DND-41 (cell line): ENCODE measurements at places on chromosomes 12 and 14.

DNA sequence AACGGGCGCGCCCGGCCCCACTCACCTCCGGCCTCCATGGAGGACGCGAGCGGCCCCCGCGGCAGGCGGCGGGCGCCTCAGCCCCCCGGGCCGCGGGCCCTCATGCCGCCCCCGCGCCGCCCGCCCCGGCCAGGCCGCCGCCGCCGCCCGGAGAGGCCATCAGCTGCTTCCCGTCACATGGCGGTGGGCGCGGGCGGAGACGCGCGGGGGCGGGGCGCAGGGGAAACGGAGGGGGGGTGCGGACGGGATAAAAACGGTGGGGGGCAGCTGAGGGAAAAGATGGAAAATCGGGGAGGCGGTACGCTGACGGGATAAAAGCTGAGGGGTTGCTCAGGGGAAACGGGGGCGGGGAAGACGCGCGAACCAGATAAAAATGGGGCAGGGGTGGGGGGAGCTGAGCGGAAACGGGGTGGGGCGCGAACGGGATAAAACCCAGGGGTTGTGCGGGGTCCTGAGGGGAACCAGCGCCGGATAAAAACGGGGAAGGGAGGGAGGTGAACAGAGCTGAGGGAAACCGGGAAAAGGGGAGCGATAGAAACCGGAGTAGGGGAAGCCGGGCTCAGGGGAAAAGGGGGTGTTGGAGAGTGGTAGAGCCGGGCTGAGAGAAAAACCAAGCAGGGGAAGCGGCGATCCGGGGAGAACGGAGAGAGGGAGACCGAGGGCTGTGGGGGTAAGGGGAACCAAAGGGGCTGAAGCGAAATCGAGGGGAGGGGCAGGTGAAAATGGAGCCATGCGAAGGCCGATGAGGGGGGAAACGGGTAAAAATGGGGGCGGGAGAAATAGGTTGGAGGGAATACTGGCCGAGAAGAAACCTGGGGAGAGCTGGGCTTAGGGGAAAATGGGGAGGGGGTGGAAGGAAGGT is at the start of gene WSB2:
Gene WSB2 (minus strand): TSS at position 169 of the 862 bp plus-strand sequence. CDS start 131 bp downstream, at position 38.
- no peaks in the 10 kb centered on the region; the same call in 1 of the 2 replicates for H3K36me3 ChIP-seq
- H3K4me1 ChIP-seq, result peaks cover 60% of the 10 kb centered on the region
- no peaks in the 10 kb centered on the region for H3K27me3 ChIP-seq
- DNase-seq, result peak; percentile 68

GRCh38 chr14:69573205-69573830 is 1.4 kb downstream of the CCDC177 start:
- DNase-seq, result no peak
- no peak overlapping the region for H3K27ac ChIP-seq
- peaks cover 2% of the 10 kb centered on the region for H3K27me3 ChIP-seq
- no peaks in the 10 kb centered on the region for H3K36me3 ChIP-seq
- H3K4me1 ChIP-seq, result no peaks in the 10 kb centered on the region

DNA sequence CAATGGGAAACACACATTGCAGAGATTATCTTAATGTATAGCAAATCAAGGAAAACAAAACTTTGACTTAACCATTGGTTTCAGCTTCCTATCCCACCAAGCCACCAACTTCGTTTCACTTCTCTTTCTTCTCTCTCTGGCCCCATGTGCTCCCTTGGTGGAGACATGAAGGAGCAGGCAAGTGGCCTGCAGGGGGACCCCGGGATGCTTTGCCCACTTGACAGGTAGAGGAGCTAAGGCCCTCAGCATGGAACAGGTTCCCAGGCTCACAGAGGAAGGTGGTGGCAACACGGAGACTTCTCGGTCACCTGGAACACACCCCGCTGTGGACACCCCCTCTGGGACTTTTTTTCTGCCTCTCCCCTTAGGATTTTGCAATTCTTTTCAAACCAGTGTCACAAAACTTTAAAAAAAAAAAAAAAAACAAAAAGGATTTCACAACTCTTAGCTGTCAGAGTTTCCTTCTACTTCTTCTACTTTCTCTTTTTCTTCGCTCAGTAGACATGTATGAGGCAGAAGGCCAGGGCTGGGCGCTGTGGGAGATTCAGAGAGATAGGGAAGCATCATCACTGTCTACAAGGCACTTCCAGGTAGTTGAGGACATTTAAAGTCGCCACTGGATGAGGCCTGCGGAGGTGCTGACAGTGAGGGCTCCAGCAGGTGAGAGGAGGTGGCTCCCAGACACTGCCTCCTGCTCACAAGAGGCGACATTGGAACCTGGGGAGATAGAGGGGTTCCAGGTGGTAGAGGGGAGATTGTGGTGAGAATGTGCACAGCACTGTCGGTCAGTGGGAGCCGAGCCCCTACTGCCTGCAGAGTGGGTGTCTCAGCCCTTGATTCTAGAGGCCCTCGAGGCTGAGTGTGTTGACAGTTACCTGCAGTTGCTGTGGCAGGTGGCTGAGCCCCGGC is 119.6 kb downstream of the GCH1 start:
- H3K36me3 ChIP-seq, result no peaks in the 10 kb centered on the region
- H3K27ac ChIP-seq, result no peak overlapping the region
- no peaks in the 10 kb centered on the region for H3K4me1 ChIP-seq
- peaks cover 17% of the 10 kb centered on the region for H3K27me3 ChIP-seq
- peak; percentile 12 for DNase-seq

GRCh38 chr14:22220427-22220826 is 368.6 kb downstream of the DAD1 start:
- H3K36me3 ChIP-seq, result no peaks in the 10 kb centered on the region
- peaks cover 14% of the 10 kb centered on the region for H3K4me1 ChIP-seq
- H3K27me3 ChIP-seq, result no peaks in the 10 kb centered on the region
- H3K27ac ChIP-seq, result no peak overlapping the region

DNA sequence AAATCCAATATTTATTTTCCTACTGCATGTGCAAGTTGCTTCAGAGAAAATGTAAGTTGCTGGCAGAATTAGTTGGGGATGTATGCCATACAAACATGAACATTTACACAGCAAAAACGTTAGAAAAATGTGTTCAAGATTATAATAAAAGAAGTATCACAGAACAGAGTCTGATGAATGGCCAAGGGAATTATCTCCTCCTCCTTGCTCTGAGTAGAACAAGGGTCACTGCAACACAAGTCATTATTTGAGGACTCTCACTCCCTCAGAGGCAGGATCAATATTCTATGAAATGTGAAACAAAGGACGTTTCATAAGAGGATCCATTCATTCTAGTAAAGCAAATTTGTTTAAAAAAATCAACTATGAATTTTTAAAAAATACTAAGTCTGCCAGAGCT is 177.8 kb downstream of the PRKD1 start:
- no peaks in the 10 kb centered on the region for H3K27me3 ChIP-seq
- no peak overlapping the region for H3K4me3 ChIP-seq
- H3K4me1 ChIP-seq, result no peaks in the 10 kb centered on the region
- H3K27ac ChIP-seq, result no peak overlapping the region

DNA sequence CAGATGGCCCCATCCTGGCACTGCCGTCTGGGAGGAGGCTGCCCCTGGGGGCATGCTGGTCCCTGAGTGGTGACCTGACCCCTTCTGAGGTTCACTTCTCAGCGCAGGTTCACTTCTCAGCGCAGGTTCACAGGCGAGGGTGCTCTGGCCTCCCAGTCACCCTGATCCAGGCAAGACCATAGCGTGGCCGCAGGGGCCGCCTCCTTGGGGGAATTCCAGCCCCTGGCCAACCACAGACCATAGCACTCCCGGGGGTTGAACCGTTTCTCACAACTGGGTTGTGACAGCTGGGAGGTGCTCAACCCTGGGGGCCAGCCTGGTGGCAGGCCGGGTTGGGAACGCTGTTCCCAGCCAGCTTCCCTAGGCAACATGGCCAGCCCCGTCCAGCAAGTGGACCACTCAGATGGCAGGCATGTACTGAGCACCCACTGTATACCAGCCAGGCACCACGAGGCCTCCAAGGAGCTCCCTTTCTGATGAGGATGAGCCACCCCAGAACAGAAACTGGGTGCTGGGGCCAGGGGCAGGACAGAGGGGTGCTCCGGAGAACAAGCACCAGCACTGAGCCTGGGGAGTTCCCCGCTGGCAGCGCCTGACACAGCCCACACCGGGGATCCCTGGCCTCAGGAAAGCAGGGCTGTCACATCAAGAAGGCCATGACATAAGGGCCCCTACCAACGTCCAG is 28.3 kb upstream of the ZFP36L1 start:
- H3K4me1 ChIP-seq, result peaks cover 19% of the 10 kb centered on the region
- no peak overlapping the region for H3K4me3 ChIP-seq
- H3K27ac ChIP-seq, result no peak overlapping the region
- no peak for DNase-seq

DNA sequence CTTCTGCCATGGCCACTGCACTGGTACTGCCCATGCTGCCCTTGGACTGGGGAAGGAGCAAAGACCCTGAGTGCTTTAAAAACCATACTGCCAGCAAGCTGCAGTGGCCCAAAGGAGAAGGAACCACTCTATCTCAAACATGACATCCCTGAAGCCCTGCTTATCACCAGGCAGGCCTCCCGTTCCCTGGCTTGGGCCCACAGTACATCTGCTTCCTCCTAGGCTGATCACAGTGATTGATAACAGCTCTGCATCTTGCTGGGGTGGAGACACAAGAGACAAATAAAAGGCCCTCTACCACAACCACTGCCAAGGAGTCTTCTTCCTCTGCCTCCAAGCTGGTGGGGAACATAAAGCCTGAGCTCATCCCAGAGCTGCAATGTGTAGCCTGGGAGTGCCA is 567.5 kb downstream of the TRHDE start:
- H3K27ac ChIP-seq, result no peak overlapping the region
- H3K4me1 ChIP-seq, result no peaks in the 10 kb centered on the region
- DNase-seq, result no peak
- H3K27me3 ChIP-seq, result no peaks in the 10 kb centered on the region
- no peaks in the 10 kb centered on the region for H3K36me3 ChIP-seq
- no peak overlapping the region for H3K4me3 ChIP-seq

DNA sequence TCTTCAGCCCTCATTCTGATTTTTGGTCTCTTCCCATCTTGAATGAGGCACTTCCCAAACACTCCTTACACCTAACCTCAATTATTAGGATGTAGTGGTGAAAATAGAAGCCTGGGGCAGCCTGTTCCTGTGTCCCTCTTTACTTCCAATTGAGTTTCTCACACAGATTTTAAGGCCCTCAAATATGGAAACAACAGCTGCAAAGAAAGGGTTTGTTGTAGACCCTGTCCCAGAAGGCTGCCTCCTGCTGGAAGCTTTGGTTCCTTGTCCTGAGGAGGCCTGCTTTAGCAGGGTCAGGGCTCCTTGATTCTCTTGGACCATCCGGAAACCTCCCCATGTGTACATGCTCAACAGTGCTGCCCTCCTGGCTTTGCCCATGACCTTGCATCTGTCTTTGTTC is 101.3 kb downstream of the TGFB3 start:
- H3K27me3 ChIP-seq, result no peaks in the 10 kb centered on the region
- no peaks in the 10 kb centered on the region for H3K4me1 ChIP-seq
- H3K27ac ChIP-seq, result no peak overlapping the region
- DNase-seq, result no peak
- no peak overlapping the region for H3K4me3 ChIP-seq

DNA sequence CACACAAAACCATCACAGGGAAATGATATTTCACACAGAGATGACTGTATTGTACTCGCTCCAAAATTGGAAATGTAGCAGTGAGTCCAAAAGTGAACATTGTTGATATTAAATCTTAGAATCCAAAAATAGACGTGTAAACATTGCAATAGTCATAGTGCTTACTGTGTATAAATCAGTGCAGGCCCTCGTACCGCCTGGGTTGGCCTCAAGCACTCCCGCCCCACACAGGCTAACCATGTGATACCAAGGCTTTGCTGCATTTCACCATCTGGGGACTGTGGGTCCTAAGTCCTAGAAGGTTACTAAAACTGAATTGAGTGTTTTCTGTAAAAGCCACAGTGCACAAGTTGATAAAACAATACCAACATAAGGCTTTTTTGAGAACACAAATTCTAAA is 107.3 kb downstream of the PPP2R5E start:
- no peak for DNase-seq
- no peaks in the 10 kb centered on the region; the same call in 1 of the 2 replicates for H3K4me1 ChIP-seq
- H3K27me3 ChIP-seq, result no peaks in the 10 kb centered on the region
- no peak overlapping the region for H3K27ac ChIP-seq
- H3K36me3 ChIP-seq, result no peaks in the 10 kb centered on the region
- no peak overlapping the region for H3K4me3 ChIP-seq

GRCh38 chr14:69539631-69540410 is 34.9 kb downstream of the CCDC177 start:
- no peaks in the 10 kb centered on the region for H3K4me1 ChIP-seq
- DNase-seq, result no peak
- no peak overlapping the region for H3K27ac ChIP-seq
- no peaks in the 10 kb centered on the region for H3K36me3 ChIP-seq
- H3K27me3 ChIP-seq, result peaks cover 30% of the 10 kb centered on the region

- peak overlapping the region; percentile 42 for H3K27ac ChIP-seq
- H3K27me3 ChIP-seq, result no peaks in the 10 kb centered on the region
- H3K4me1 ChIP-seq, result peaks cover 24% of the 10 kb centered on the region
- peak overlapping the region; percentile 49; the same call in 1 of the 2 replicates for H3K4me3 ChIP-seq
Observed at GRCh38 chr14:70808416-70809224, 693 bp downstream of the MAP3K9 start.

GRCh38 chr14:60862283-60862682 is 118.6 kb downstream of the TRMT5 start:
- H3K4me1 ChIP-seq, result no peaks in the 10 kb centered on the region
- H3K4me3 ChIP-seq, result no peak overlapping the region
- H3K27ac ChIP-seq, result no peak overlapping the region
- no peaks in the 10 kb centered on the region for H3K27me3 ChIP-seq

DNA sequence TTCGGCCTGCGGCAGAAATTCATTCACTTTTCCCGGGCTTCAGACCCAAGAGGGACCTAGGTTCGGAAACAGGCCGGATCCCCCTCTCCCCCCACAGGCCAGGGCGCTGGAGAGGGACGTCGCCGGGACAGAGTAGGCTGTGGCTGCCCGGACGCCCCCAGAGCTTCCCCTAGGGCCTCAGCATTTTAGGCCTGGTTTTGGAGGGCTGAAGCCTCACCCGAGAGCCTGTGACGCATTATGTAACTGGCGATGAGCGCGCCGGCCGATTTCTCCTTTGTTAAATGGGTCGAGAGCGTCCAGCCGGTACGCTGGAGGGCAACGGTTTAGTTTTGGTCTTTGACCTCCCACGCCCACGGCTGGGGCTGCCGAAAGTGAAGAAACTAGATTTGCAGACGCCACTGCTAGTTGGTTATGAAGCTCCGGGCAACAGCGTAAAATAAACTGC is 657 bp downstream of the PEBP1 start:
- peaks cover 41% of the 10 kb centered on the region for H3K36me3 ChIP-seq
- H3K27ac ChIP-seq, result peak overlapping the region; percentile 82
- peaks cover 46% of the 10 kb centered on the region for H3K4me1 ChIP-seq
- no peaks in the 10 kb centered on the region for H3K27me3 ChIP-seq

DNA sequence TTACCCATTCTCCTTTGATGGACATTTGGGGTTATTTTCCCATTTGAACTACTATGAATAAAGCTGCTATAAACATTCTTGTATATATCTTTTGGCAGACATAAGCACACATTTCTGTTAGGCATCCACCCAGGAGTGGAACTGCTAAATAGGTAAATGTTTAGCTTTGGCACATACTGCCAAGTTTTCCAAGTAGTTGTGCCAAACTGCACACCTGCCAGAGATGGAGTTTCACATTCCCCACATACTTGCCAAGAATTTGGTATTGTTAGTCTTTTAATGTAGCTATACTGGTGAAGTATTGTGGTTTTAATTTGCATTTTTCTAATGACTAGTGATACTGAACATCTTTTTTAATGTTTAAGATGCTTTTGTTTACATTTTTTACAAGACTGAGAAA is 201.0 kb downstream of the GXYLT1 start:
- no peak overlapping the region for H3K27ac ChIP-seq
- no peaks in the 10 kb centered on the region for H3K27me3 ChIP-seq
- no peaks in the 10 kb centered on the region for H3K36me3 ChIP-seq
- no peak for DNase-seq
